ENCODE measurements at places on chromosomes 4 and X. TPM values are rescaled to one million over a fixed set of nuclear protein-coding genes. Genes with fewer than 3 reads are reported as not detected.

CAPN6 gene
- polyA plus RNA-seq, result 0.46 TPM

TMEM255A gene
- 7.6 TPM for polyA plus RNA-seq

SPP1 gene
- polyA plus RNA-seq, result 0.52 TPM

TRPC5OS gene
- polyA plus RNA-seq, result 0.44 TPM

IL13RA1 gene
- 0.98 TPM for polyA plus RNA-seq

NAA11 gene
- not detected for polyA plus RNA-seq

TNIP3 gene
- not detected for polyA plus RNA-seq

Data from neural cell (in vitro differentiated cells).